ENCODE measurements at places on chromosomes 11 and 22. TPM values are rescaled to one million over a fixed set of nuclear protein-coding genes. Genes with fewer than 3 reads are reported as not detected.

Gene MS4A6A
- 3.3 TPM for total RNA-seq

- DNase-seq, result no peak
Measured at GRCh38 chr11:117998664-117999353, 12.6 kb downstream of the IL10RA start.

Gene RPS3
- total RNA-seq, result 564 TPM

Gene HORMAD2
- 0.27 TPM for total RNA-seq

- DNase-seq, result no peak
Measured at GRCh38 chr11:19374151-19374569, 133.4 kb upstream of the E2F8 start.

DNA sequence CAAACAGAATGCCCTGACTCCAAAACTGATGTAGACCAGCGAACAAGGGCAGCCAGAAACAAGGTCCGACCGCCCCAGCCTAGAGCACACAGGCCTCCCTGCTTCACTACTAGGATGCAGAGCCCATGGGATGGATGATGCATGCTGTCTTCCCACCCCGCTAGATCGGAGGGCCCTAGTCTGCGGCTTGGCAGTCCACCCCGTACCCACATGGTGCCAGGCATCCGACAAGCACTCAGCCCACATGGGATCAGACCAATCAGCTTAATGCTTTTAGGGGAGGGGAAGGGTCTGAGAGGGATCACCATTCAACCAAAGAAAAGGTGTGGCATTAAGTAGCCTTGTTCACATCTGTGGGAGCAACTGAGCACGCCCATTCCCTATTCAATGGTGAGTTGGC lies 30.6 kb downstream of the PISD start:
- no peak for DNase-seq

DNA sequence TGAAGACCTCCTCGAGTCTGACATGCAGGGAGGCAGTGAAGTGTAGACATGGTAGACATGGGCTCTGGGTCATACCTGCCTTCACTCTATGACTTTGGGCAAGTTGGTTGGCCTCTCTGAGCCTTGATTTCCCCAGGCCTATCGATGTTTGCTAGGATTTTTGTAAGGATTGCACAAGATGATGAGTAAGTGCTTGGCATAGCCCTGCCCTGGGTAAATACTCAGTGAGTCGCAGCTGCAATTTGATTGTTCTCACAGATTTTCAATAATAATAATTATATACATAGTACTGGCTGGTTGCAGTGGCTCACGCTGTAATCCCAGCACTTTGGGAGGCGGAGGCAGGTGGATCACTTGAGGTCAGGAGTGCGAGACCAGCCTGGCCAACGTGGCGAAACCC lies 18.1 kb downstream of the MCM5 start:
- DNase-seq, result no peak
